ENCODE measurements at places on chromosomes 11 and 22.

GRCh38 chr11:86571273-86571948 lies 101.0 kb downstream of the ME3 start:
- DNase-seq: no peak

- DNase-seq: no peak
Observed at GRCh38 chr22:27857443-27857842, 55.9 kb upstream of the MN1 start.

- DNase-seq: no peak
Observed at GRCh38 chr11:81907996-81908395, 825.7 kb downstream of the FAM181B start.

- no peak for DNase-seq
Observed at GRCh38 chr11:18936002-18936673, 3.1 kb downstream of the MRGPRX1 start.

GRCh38 chr11:85974122-85974521 lies 94.8 kb downstream of the PICALM start:
- DNase-seq: no peak
